Neural progenitor cell (in vitro differentiated cells): ENCODE measurements at places on chromosomes 12 and 14. TPM values are rescaled to one million over a fixed set of nuclear protein-coding genes. Genes with fewer than 3 reads are reported as not detected.

DNA sequence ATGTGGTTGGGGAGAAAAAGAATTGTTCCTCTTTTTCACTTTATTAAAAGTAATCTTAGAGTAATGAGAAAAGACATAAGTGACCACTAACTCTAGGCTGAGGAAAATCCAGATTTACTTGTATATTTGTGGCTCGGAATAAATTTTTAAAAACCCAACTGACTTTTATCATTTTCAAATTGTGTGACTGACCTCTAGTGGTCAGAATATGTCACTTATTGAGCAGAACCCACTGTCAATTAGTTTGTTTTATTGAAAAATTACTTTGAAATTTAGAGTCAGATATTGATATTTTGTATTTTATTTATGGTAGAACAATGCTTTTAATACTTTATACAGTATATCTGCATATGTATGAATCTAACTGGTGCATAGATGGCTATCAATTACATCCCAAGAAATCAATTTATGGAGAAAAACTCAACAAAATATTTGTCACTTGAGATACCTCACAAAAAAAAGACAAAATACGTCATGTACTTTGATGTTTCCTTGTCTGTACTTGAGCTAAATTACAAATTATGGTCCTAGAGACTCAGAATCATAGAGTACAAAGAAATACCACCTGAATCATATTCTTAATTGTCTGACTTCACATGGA lies 229.4 kb downstream of the CNTN1 start:
- DNase-seq, result peak; percentile 33

DNA sequence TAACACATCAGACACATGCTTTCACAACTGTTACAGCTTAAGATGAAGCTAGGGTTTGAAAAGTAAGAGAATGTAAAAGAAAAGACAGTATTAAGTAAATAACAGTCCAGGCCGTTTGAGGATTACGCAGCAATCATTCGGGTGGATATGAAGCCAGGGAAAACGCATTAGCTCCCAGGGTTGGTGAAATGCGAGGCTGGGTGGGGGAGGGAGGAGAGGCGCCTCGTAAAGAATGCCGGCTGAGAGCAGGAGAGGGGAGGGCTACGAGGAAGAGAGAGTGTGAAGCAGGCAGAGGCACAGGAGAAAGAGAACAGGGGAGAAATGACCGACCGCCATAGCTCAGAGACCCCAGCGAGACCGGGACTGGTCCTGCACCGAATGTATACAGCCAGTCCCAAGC lies 73.0 kb downstream of the IQSEC3 start:
- peak; percentile 69 for DNase-seq

Gene PLA2G1B
- not detected in 2 replicates for total RNA-seq

DNA sequence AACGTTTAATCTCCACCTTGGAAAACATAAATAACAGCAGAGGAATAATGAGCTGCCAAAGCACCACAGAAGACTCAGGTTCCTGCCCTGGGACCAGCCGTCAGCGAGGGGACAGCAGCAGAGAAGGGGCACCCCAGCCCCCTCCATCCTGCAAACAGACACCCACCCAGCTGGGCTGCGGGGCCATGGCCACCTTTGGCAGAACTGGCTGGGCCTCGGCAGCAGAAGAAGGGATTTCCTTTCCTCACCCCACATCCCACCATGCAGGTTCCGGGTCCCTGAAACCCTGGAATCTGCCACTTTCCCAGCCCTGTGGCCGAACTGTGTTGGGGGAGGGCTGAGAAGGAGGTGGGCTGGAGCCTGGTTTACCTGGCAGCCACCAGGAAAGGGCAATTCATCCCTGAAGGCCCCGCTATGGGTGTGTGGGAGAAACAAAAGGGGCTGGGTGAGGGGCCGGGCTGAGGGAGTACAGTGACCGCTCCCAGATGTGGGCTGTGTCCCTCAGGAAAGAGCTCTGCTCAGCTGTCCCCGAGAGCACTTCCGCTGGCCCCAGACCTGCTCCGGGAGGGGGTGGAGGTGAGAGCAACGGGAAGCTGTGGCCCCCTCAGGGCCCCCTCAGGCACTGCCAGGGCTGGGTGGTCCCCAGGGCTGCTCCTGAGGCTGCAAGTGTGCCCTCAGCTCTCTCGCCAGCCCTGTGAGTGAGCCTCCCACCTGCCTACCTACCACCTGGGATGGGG lies 3.8 kb downstream of the PGF start:
- no peak for DNase-seq

DNA sequence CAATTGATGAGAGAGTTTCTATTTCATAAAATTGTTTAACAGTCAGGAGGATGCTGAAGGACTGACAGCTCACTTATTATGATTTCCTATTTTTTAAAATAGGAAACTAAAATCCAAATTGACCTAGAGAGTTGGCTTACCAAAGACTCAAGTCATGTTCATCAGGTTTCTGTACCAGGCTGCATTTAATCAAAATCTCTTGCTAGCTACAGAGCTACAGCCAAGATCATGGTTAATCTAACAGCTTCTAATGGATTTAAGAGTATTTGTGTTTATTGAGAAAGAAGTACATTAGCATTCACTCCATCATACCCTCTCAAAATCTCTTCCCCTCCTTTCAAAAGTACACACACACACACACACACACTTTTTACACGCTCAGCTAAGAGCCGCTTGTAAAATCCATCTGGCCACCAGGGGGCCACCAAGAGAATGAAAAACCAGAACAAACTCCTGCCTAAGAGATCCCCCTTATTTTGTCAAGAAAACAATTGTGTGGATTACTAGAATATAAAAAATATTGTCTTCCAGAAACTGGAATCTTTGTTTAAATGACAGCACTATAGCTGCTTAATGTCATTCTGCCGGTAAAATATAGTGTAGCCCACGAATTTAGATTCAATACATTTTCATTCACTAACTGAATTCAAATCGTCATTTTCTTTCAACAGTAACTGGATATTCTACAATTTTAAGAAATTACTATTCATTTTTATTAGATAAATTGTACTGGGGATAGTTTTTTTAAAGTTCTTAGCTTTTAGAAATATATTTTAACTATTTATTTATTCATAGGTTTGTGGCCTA lies 334.0 kb downstream of the BTG1 start:
- DNase-seq, result peak; percentile 66

Gene PDE6H
- not detected in 2 replicates for total RNA-seq

GRCh38 chr14:67962215-67962644 lies 142.7 kb downstream of the RAD51B start:
- DNase-seq, result no peak

DNA sequence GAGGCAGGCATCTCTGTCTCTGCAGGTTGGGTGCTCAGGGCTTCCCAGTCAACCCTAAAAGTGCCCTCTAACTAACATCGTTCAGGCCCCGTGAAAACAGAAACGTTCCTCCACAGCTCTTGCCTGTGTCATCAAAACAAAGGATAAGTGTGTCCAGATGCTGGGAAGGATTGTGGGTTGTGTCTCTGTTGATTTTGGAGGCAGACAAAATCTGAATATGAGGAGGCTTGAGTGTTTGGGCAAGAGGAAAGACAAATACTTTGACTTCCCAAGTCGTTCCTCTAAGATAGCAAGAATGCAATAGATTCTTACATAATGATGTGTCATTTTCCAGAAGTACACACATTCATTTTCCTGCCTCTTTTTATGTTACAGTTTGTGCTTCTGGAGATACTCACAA lies 52.9 kb downstream of the SERPINA3 start:
- no peak for DNase-seq

GRCh38 chr12:116287842-116288301 lies 10.4 kb upstream of the MED13L start:
- no peak for DNase-seq

DNA sequence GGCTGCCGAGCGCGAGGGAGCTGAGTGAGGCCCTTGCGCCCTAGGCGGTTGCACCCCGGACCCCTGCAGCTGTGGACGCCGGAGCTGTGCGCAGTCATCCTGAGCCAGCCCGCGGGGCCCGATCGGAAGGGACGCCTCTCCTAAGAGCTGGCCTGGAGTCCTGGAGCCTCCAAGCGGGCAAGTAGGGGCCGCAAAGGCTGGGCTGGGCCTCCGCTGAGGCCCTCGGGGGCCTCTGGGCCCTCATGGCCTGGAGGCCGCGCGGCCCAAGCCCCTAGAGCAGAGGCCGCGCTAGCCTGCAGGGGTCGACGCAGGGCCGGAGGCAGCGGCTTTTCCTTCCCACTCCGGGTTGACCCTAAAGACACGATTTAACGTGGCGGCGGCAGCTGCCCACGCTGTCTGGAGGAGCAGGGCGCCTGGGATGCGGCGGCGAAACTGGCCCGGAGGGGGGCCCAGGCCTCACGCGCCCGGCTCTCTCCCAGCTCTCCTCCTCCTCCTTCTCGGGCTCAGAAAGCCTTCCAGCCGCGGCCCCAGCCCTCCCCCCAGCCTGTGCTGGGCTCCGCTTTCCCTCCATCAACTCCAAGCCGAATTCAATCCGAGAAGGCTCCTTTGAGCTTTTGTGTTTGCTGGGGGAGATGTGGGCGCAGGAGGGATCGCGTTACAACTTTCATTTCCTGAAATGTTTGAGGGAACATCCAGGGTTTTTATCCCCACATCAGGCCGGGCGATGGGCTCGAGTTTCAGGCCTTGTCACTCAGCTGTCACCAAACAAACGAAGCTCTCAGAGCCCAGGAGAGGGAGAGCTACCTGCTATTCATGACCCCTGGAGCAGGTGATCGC lies 11.6 kb downstream of the SIX1 start:
- DNase-seq, result peak; percentile 79

Gene GLS2
- 2.3 and 2.9 TPM in 2 replicates for total RNA-seq

DNA sequence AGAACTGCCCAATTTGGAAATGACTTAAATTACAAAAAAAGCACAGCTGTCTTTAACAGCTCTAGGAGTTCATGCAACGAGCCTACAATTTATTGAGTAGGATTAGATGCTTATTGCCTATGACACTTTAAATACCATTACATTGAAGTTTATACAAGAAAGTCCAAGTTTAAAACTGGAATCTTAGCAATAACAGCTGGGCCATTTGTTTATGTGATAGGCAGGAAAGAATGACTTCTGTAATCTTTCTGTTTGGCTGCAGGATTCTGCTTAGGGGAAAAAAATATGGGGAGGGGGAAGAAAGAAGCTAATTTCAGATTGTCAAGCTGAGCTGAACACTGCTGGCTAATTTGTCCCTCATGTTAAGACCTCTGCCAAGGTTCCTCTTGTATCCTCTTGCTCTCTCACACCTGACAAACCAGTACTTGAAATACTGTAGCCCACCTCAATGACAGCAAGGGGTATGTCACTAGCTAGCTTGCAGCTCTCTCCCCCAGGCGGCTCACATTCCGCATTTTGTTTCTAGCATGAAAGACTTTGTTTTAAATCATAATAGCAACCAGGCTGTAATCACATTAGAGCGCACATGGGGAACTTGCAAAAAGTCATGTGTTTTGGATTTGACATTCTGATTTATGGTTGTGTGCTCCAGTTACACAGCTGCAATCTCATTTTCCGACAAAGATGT lies 384.8 kb downstream of the BMP4 start:
- peak; percentile 29 for DNase-seq

DNA sequence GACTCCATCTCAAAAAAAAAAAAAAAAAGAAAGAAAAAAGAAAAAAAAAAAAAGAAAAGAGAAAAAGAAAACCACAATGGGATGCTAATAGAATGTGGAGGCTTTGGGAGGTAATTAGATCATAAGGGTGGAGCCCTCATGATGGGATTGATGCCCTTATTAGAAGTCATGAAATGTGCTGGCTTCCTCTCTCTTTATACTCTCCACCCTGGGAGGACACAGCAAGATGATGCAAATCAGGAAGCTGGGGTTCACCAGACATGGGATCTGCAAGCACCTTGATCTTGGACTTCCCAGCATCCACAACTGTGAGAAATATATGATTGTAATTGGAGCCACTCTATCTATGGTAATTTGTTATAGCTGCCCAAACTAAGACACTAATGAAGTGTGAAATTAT lies 13.4 kb upstream of the DRAM1 start:
- DNase-seq, result no peak

DNA sequence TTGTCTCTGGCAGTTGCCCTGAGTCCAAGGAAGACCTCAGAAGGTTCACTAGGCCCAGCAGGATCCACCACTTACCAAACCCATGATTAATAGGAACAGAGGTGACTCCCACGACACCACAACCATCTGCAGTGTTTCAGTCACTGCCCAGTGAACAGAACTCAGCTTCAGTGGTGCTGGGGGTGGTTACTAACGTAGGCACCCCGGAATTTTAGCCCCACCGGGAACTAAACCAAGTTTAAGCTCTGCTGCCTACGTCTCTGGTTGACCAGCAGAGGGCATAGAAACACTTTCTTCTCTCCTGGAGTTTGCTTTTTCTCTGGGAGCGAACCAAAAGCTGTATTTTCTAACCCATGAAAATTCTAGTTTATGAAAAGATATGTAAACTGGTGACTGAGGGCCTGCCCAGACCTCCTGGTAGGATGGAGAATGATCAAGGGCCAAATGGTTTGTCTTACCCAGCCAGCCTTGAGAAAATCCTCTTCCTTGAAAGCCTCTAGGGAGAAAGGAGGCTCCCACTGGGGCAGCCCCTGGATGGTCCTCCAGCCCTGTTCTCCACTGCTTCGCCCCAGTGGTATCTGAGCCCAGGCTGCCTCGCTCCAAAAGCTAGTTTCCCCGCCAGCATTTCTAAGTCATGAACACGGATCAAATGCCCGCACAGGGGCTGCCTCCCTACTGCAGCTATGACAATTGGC lies 379.8 kb downstream of the DPF3 start:
- peak; percentile 64 for DNase-seq

GRCh38 chr12:105920161-105920684 lies 218.5 kb downstream of the NUAK1 start:
- no peak for DNase-seq

Gene SLC38A1
- 103 and 142 TPM in 2 replicates for total RNA-seq

Gene PNP
- 43.6 and 50.6 TPM in 2 replicates for total RNA-seq

DNA sequence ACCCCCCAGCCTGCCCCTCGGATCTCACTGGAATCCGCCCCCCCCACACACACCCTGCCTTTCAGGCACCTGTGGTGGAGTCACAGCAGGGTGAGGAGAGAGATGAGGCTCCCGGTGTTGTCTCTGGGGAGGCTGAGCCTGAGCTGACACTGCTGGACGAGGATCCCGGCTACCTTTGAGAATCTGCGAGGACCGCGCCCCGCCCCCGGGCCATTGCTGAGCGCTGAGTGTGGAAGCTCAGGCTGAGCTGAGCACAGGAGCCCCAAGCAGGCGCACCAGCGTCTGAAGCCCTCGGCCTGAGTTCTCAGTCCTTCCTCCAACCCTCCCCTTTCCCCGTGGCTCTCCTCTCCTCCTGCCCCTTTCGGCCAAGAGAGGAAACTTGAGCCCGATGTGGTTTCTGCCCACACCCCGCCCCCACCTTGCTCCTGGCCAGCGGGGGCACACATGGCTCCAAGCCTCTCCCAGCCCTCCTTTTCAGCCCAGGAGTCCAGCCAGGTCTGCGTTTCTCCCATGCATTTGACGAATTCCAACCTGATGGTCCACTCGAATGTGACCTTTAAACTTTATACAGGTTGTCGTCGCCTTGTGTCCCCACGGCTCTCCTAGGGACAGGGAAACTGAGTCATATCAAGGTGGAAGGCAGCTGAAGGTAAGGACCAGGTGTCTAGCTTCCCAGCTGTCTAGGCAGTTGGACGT lies at the start of gene NFE2:
Gene NFE2, minus strand, starts transcription at position 284 of the 696 bp plus-strand sequence. CDS start 5,767 bp downstream, outside the sequence.
- DNase-seq, result peak; percentile 94

Gene NPAS3
- 0.25 TPM in 1 of 2 replicates, not detected in the other for total RNA-seq

Gene OAS1
- not detected in 2 replicates for total RNA-seq
